ENCODE measurements at places on chromosomes 12 and 14. TPM values are rescaled to one million over a fixed set of nuclear protein-coding genes. Genes with fewer than 3 reads are reported as not detected.

- no peak for DNase-seq
Observed at GRCh38 chr14:61587081-61587713, 108.1 kb upstream of the HIF1A start.

- no peak for DNase-seq
Observed at GRCh38 chr12:124286414-124286813, 8.5 kb upstream of the RFLNA start.

- no peak for DNase-seq
Observed at GRCh38 chr12:54053751-54054741, at the start of gene HOXC4. HOXC4 (plus strand) TSS chr12:54053835; CDS start chr12:54053923, 88 bp downstream.

GRCh38 chr12:125677829-125678228 is 612.6 kb downstream of the AACS start:
- DNase-seq = no peak

Gene GPD1
- total RNA-seq = 0.45 TPM

Gene SRP54
- total RNA-seq = 61.6 TPM
